Type B pancreatic cell (in vitro differentiated cells): ENCODE measurements at places on chromosomes 13 and 19.

DNA sequence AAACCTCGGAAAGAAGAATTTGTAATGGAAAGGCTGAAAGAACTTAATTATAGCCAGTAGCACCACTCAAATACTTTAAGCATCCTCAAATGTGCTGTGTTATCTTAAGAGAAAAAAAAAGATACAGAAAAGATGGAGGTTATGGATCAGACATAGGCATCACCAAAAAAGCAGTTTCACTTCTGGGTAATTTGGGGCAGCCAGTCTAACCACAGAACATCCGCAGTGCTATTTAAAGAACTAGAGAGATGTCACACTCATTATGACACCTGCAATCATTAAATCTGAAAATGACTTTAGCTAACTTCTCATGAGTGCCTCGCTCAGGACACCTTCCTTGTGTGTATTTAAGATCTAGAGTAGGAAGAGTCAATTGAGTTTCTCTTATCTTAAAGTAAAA lies 211.8 kb downstream of the RBM26 start:
- DNase-seq, result no peak

GRCh38 chr19:50203281-50204080 lies at the start of gene MYH14:
Gene MYH14, plus strand, starts transcription at chr19:50203622. Its CDS starts 6,744 bp downstream, at chr19:50210366.
- DNase-seq, result peak; percentile 91

DNA sequence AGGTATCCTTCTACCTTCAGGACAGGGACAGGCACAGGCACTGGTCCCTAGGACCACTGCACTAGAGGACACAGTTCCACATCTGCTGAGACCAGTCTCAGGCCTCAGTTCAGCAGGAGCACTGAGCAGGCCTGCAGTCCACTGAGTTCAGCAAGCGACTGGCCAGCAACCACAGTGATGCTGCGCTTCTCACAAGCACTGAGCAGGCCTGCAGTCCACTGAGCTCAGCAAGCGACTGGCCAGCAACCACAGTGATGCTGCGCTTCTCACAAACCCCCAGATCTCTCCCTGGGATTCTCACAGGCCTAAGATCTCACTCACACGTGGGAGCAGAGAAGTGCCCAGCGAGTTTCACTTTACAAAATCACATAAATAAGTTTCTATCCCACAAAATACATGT lies 140.6 kb downstream of the IRS2 start:
- DNase-seq, result no peak

GRCh38 chr19:42402376-42403116 lies 12.4 kb upstream of the CNFN start:
- no peak for DNase-seq

DNA sequence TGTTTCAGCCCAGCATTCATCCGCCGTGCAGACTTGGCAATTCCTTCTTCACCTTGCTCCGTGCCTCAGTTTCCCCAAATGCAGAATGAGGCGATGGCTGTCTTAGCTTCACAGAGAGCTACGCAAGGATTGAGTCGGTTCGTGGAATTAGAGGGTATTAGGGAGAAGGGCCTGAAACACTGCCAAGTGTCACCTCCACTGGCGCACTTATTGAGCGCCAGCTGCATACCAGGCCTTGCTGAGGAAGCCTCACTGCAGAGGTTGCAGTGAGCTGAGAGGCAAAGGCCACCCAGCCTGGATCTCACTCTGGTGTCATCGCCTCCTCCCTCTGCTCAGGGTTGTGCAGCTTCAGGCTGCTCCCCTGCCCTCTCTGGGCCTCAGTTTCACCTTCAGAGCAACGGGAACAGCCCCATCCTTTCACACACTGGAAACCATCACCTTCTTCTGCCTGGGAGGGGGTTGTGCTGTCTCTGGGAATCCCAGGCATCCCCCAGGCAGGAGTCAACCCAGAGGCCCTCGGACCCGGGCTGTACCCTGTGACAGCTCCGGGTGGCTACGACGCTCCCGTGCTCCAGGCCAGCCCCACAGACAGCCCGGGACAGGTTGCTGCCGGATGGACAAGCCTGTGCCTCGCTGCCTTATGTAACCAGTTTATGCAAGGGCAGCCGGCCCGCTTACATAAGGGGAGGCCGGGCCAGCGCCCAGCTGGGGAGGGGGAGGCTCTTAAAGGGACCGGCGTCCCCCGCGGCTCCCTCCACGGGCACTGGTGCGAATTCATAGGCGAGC lies 31.9 kb downstream of the NFIC start:
- DNase-seq, result no peak

GRCh38 chr19:33157906-33158305 lies 26.0 kb downstream of the WDR88 start:
- no peak for DNase-seq

DNA sequence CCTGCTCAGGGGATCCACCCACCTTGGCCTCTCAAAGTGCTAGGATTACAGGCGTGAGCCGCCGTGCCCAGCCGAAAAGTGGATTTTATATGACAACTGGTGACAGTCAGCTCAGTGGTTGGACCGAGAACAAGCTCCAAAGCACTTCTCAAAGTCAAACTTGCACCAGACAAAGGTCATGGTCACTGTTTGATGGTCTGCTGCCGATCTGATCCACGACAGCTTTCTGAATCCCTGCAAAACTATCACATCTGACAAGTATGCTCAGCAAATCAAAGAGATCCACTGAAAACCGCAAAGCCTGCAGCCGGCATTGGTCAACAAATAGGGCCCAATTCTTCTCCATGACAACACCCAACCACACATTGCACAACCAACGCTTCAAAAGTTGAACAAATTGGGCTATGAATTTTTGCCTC lies 21.6 kb upstream of the NAA16 start:
- DNase-seq, result no peak

GRCh38 chr19:43101950-43102349 lies 19.4 kb upstream of the PSG2 start:
- no peak for DNase-seq
